Stimulated activated naive CD8-positive, alpha-beta T cell treated with anti-CD3 and anti-CD28 coated beads, Interleukin-15, Interleukin-2, amounts not matched to agents 100 U/mL and 50 U/mL, for 24 hours (primary cell): ENCODE measurements at places on chromosomes 6 and 20.

GRCh38 chr6:15171026-15171425 is 74.8 kb upstream of the JARID2 start:
- no peak for DNase-seq

DNA sequence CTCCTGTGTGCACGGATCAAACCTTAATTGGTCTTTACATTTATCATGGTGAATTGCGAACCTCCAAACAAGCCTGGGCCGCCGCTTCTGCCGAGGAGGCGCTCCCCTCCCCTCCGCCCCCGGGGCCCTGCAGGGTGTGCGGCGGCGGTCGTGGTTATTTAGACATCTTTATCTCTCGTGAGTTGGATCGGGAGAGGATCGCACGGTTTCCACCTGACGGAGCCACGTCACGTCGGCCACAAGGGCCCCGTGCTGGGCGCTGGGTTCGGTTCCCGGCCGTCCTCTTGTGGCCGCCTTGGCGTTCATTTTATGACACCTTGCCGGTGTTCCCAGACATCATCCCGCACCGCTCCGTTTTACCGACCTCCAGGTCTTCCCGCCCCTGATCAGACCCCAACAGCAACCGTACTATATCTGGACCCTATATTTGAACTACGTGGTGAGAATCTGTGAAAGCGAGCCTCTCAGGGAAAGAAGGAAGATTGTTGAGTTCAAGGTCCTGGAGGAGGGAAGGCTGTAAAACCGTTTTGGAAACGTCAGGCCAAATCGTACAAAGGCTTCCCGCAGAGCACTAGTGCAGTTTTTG is 1.3 kb upstream of the CNR1 start:
- DNase-seq, result peak; percentile 20

- DNase-seq, result no peak
Observed at GRCh38 chr6:155200012-155200411, 63.8 kb upstream of the CLDN20 start.

DNA sequence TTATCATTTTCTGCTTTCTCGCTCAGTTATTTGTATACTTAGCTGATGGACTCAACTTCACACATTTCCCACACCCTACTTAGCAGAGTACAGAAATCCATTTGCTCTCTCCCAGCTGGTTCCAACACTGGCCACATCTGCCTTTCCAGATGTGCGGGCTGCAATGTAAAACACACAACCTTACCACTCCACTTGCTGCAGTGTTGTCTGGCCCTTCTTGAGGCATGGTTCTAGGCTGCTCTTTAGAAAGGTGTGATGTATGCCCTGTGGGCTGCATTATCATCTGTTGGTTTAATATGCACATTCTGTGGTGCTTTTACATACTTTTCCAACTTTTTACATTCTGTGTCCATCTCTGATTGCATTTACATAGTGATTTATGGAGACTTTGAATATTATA is 56.5 kb downstream of the TRAF3IP2 start:
- DNase-seq, result no peak

GRCh38 chr20:53975761-53976160 is 94.6 kb downstream of the BCAS1 start:
- no peak for DNase-seq

DNA sequence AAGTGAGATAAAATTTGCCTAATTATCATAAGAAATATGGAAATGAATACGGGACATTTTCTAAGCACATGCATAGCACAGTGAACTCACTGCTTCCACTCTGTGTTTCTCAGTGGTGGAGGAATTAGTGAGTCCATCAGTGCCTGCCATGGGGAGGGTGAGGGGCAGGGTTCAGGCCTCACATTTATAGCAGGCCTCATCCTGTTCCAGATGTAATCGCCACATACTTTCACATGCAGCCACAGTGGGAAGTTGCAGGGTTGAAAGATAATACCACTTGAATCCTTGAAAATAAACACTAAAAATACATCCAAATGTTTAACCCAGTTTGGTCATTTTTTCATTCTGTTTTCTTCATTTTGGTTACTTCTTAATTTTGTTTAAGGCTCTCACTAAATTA is 29.9 kb upstream of the ANKEF1 start:
- no peak for DNase-seq

GRCh38 chr6:68975064-68975463 is 340.0 kb downstream of the ADGRB3 start:
- no peak for DNase-seq

GRCh38 chr20:1394686-1395085 is 1.8 kb upstream of the FKBP1A start:
- DNase-seq, result no peak

DNA sequence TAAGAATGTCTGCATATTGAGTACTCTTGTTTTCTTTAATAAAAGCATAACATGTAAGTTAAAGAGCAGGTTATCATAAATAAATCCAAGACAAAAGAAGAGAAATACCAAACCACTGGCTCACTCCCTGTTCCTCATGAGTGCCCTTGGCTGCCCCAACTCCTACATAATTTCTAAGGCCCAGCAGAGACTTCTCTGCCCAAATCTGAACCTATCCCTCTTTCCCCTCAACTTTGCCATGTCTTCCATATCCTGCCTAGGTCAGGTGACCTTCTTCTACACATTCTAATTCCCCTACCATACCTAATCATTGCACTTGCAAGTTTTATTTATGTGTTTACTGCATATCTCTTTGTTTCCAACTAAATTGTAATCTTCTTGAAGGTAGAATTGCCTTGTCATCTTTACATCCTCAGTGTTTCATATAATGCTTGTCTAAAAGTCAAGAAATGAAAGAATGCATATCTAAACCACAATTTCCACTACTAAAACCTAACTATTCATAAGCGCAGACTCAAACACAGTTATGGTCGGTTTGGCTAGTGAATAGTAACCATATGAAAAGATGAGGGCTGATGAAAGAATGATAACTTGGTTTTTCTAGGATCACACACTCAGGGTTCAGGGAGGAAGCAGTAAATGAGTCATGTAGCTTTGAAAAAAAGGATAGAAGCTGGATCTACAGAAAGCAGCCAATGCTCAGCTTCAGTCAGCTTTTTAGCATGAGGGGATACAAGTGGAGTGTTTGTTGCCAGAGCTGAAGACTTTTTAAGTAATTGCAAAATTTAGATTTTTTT is 53.3 kb upstream of the EYA4 start:
- DNase-seq, result no peak

DNA sequence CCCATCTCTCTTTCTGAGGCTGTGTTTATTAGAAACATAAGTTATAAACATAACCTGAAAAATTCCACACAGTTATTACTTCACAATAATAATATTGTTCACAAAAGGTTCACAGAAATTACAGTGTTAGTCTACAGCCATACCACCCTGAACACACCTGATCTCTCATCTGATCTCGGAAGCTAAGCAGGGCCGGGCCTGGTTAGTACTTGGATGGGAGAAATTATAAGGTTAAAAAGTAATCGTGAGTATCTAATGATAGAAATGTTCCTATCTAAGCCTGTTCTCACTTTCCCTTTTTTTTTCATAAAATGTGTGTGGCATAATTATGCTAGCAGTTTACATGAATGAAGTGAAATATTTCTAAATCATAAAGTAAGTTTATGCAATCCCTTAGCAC is 647.8 kb downstream of the TBC1D32 start:
- DNase-seq, result no peak
